DMS153 (cell line): ENCODE measurements at places on chromosomes 2 and 18.
A peak's percentile ranks its signal among the peaks of the same experiment; 100 is the strongest.

DNA sequence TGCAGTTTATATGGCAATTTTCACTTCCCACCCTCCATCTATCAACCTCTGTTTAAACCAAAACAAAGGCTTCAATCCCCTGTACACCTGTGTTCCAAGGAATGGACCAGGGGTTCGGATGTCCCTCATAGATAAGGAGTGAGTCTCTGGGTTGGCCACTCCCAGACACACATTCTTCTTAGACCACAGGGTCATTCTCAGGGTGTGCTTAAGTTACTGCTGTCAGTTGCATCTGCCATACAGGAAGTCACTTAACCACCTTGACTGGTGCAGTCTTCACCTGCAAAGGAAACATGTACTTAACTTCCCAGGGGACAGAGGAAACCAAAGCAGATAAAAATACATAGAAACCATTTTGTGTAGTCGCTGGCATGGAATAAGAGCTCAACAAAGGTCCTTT is 151.0 kb upstream of the NDUFV2 start:
- peak; percentile 3 for DNase-seq

DNA sequence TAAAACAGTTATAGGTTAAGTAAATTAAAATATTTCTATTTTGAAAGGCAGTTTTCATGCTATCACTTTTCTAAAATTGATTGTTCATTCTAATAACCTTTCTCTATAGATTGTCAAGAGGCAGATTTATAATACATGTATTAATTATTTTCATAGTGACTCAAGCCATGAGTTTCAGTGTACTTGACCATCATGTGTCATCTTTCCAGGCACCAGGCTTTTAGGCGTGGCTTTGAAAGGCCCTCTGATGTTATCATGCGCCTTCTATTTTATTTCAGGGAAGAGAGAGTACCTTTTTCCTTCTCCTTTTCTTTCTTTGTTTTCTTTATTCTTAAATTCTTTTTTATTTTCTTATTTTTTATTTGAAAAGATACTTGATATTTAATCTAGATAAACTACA is 128.3 kb upstream of the ETAA1 start:
- no peak for DNase-seq

DNA sequence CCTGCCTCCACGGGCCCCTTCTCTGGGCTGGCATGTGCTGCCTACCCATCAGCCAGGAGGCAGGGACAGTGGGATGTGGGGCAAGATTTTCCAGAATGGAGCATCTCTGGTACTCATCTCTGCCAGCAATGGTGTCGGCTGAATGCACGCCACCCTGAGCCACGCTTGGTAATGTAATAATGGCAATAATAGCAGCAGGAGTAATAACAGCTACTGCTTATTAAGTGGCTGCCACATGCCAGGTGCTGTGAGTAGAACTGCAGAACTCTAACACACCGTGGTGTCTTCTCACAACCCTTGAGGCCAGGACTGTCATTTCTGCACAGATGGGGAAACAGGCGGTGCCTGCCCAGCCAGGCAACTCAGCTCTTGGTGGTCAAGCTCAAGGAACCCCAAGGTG is 113.6 kb downstream of the CELF4 start:
- no peak for DNase-seq

DNA sequence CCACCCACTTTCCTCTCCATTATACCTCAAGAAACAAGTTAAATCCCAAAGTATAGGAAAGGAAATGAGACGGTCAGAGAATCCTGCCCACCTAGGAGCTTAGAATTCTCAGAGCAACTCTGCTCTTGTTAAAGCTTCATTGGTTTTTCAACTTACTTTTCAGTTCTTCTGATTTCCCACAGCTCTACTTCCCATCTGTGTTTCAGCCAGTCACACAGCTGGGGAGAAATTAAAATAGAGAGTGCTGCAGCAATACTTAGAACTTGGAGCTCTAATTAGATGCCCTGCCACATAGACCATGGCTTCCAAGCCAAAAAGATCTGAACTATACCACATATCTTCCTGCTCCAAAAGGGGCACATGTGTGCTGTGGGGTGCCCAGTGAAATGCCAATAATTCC is 166.7 kb downstream of the RIT2 start:
- no peak for DNase-seq

DNA sequence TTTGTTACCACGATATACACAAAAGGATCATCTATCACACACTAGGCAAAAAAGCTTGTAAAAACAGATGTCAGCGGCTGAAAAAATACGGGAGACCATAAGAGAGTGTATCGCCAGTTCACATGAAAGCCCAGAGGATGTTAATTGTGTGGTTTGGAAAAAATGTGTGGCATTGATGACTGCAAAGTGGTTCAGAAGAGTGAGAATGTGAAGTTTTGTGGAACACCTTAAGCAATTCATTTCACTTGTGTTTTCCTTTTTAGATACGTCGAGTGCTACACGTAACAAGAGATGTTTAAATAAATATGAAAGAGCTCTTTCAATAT is 61.7 kb upstream of the DAPL1 start:
- no peak for DNase-seq

- peak; percentile 98 for DNase-seq
Measured at GRCh38 chr2:134491771-134492441, 226.9 kb downstream of the TMEM163 start.

- no peak for DNase-seq
Measured at GRCh38 chr2:230737791-230738226, 25.2 kb downstream of the CAB39 start.

GRCh38 chr18:70653671-70654070 is 364.8 kb downstream of the SOCS6 start:
- DNase-seq = no peak

GRCh38 chr2:30224151-30224550 is 7.2 kb upstream of the LBH start:
- DNase-seq = no peak

GRCh38 chr2:20371323-20372025 is 20.8 kb upstream of the PUM2 start:
- DNase-seq = no peak

DNA sequence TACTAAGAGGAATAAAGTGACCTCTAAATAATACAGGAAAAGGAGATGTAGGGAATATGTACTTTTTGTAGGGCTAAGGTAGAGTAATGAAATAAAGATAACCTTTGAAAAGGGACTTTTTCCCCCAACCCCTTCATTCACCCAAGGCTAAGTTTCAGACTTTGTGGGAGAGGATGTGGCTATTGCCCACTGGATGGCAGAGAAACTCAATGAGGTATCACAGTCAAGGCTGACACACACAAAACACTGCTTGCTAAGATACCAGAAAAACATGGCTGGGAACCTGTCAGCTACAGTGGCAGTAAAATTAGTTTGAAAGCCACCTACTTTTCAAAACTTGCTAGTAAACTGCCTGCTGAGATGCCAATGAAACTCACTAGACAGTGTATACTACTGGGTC is 158.8 kb upstream of the WDSUB1 start:
- DNase-seq = no peak

- no peak for DNase-seq
Measured at GRCh38 chr2:160909781-160910242, 250.4 kb upstream of the TANK start.

GRCh38 chr18:9856092-9856491 is 29.7 kb upstream of the TXNDC2 start:
- DNase-seq = no peak

DNA sequence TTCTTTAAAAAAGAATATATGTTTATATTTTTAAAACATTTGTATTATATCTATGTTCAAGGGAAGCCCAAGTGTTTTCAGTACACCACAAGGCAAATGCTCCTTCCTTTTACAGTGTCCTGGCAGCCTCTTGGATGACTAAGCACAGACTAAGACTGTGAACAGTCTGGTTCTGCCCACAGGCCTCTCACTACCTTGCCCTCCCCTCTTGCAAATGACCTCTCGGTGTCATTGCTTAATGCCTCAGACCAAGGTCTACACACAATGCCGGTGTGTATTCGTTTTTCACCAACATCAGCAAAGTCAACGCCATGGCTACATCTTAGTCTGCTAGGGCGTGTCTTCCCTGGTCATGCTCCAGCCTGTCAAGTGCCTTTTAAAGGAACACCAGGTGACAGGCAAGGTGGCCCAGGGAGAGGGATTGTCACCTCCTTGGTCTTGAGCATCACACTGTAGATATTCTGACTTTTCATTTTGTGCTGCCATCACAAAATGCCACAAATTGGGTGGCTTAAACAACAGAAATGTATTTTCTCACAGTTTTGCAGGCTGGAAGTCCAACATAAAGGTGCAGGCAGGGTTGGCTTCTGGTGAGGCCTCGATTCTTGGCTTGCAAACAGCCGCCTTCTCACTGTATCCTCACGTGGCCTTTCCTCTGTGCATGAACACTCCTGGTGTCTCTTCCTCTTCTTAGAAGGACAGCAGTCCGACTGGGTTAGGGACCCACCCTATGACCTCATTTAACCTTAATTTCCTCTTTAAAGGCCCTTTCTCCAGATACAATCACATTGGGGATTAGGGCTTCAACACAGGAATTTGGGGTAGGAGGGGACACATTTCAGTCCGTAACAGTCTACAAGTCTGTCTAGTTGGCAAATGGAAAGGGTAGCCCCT is 266.5 kb downstream of the KLHL29 start:
- no peak for DNase-seq

DNA sequence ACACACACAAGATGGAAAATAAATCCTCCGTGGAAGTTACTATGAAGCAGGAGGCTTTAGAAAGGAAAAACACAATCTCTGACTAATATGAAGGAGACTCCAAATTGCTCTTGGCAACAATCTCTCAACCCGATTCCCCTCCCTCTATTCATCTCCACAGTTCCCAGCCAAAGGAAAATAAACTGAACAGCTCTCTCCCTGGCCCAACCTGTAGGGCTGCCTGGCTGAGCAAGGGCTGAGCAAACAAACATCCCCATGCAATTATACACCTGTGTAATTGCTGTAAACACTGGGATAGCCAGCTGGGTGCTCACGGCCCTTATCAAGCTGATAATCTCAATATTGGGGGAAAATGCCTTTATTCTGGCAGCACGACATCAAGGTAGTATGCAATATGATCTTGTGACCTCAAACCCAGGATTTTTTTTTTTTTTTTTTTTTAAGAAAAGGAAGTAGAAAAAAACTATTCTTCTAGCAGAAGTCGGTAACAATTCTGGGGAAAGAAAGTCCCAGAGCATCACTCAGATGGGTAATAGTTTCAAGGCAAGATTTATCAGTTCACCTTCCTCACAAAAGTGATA is 203.3 kb upstream of the SMAD2 start:
- DNase-seq = peak; percentile 93

- no peak for DNase-seq
Measured at GRCh38 chr18:72772916-72773315, 94.9 kb downstream of the NETO1 start.

- DNase-seq = no peak
Measured at GRCh38 chr2:205661281-205661680, 21.0 kb upstream of the NRP2 start.

DNA sequence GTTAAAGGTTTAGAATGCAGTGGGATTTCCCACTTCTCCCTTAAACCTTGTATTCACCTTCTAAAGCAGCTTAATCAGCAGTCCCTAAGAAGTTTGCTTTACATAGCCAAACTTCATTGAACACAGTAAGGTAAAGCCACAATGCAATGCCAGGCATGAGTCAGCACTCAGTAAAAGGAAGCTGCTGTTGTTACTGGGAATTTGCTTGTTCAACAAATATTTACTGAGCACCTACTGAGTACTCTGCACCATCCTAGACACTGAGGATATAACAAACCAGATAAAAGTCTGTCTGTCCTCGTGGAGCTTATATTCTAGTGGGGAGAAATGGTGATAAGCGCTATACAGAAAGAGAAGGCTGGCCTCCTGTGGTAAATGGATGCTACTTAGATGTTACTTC is 162.7 kb downstream of the PKP4 start:
- no peak for DNase-seq

- DNase-seq = peak; percentile 49
Measured at GRCh38 chr2:209579230-209579749, 155.4 kb downstream of the MAP2 start.

DNA sequence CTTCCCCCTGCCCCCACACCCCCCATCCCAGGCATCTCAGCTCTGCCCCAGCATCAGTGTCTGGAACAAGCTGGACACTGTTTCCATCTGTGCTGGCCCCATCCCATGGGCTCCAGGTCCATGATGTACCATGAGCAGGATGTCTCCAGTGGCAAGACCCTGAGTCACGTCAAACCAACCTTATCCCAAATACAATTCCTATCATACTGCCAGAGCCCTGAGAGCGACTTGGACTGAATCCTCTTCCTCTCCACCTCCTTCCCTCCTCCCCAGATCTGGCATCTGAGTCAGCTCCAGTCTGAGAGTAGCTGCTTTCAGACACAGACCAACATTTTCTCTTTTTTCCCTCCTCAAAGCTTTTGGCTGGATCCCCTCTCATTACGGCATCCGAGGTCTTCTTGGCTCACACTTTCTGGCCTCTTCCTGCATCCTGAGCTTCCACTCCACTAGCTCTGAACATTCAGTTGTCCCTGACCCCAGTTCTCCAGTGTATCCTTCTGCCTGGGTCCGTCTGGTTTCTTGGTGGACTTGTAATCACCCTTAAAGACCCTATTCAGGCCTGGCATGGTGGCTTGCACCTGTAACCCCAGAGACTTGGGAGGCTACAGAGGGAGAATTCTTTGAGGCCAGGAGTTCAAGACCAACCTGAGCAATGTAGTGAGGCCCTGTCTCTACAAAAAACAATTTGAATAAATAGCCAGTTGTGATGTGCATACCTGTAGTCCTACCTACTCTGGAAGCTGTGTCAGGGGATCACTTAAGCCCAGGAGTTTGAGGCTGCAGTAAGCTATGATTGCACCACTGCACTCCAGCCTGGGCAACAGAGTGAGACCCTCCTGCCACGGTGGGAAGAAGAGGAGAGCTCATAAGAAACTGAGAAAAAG is 68.3 kb downstream of the ACKR3 start:
- DNase-seq = no peak

GRCh38 chr18:49756671-49757362 is 56.5 kb downstream of the ACAA2 start:
- DNase-seq = no peak

GRCh38 chr2:191171286-191171685 is 20.5 kb upstream of the STAT4 start:
- DNase-seq = no peak

GRCh38 chr2:20457661-20458630 is 11.1 kb downstream of the RHOB start:
- no peak for DNase-seq

DNA sequence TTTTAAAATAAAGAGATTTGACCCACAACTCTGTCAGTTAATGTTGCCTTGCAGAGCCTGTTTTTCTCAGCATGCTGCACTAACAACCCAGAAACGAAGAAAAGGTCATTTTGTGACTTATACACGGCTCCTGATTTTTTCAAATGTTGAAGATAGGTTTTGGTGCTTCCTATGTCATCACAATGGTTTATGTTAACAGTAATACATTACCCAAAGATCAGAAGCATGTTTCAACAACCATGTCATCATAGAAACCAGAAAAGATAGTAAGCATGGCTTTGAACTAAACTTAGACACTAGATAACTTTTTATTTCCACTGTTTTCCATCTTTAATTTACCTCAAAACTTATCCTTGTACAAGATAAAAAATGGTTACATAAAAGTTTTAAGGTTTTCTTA is 10.1 kb downstream of the BAZ2B start:
- DNase-seq = no peak

- DNase-seq = no peak
Measured at GRCh38 chr18:2826581-2826980, 20.2 kb upstream of the EMILIN2 start.

GRCh38 chr2:163436963-163437362 is 298.8 kb downstream of the FIGN start:
- DNase-seq = no peak

- no peak for DNase-seq
Measured at GRCh38 chr2:240340361-240340761, 95.1 kb upstream of the GPC1 start.
